Activated CD8-positive, alpha-beta T cell treated with anti-CD3 and anti-CD28 coated beads for 36 hours (primary cell): ENCODE measurements at places on chromosomes 11 and 22.

- DNase-seq, result no peak
These were observed 63.5 kb downstream of the BRD1 start for GRCh38 chr22:49764127-49764581.

DNA sequence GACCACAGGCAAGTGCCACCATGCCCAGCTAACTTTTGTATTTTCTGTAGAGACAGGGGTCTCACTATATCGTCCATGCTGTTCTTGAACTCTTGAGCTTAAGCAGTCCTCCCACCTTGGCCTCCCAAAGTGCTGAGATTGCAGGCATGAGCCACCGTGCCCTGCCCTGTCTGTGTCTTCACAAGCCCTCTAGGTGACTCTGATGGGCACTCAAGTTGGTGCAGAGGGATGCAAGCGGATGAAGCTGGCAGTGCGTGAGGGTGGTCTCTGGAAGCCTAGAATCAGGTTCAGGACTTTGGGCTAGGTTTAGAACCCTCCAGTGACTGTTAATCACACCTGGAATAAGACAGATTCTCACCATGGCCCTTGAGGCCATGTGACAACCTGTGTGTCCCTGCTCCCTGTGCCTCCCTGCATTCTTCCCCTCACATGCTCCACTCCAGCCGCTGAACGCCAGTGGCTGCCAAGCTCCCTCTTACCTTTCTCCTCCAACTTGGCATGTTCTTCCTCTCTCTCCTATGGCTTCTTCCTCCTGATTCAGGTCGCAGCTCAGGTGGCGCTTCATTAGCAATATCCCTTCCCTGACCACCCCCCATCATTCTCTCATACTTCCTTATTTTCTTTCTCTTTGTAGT, 242.3 kb upstream of the TBCEL start:
- no peak for DNase-seq

GRCh38 chr11:122367809-122368231, 251.8 kb upstream of the BLID start:
- DNase-seq, result no peak

GRCh38 chr11:106231591-106231990, 154.1 kb downstream of the AASDHPPT start:
- no peak for DNase-seq

- DNase-seq, result no peak
These were observed 1421.2 kb upstream of the TENM4 start for GRCh38 chr11:80862011-80862410.

DNA sequence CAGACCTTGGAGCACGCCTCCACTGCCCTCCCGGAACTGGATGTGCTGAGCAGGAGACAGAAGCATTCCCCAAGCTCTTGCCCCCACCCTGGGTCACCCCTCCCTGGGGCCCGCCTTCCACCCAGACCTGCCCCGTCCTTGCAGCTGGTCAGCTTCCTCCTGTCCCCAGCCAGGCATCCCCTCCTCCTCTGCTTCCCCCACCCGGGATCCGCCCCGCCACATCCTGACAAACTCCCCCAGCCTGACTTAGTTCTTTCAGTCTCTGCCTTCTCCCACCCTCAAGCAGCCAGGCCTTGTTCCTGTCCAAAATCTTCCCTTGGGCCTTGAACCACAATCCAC, 1.1 kb upstream of the PLXNB2 start:
- DNase-seq, result no peak

GRCh38 chr22:45065726-45066125, 55.9 kb upstream of the PHF21B start:
- DNase-seq, result no peak

- DNase-seq, result no peak
These were observed 26.3 kb downstream of the APOL1 start for GRCh38 chr22:36279219-36279666.

DNA sequence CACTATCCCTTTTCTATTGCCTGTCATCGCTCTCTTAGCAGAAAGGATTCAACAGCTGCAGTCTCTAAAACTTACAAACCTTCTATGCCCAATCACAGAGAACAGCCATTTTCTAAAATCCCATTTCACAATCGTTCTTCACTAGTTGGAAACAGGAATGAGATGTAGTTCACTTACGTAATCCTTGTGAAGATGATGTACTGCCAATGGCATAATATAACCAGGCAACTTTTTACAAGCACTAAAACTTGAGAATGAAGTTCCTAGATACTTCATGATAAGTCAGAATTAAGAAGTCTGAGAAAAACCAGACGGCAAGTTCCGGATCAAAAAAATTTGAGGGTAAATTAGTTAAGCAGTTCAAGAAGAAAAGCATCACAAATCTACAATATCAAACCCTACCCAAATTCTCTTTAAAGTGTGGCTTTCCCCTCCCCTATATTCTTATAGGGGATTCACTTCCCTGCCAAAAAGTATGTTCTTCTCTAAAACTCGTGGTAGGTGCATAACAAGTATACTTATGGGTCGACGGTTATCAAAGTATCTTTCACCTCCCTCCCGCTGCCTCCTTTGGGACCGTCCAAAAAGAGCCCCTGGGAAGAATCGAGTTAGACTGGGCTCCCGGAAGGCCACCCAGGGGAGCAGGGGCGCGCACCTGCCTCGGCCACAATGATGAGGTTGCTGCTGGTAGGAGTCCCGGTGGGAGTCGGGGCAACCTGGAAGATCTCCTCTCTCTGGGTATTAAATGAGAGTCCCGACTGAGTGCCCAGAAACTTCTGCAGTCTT, 666 bp downstream of the MSANTD4 start:
- no peak for DNase-seq

GRCh38 chr11:70526116-70527045, 128.1 kb downstream of the CTTN start:
- DNase-seq, result no peak

GRCh38 chr11:409600-410483, 5.0 kb downstream of the SIGIRR start:
- DNase-seq, result no peak

GRCh38 chr22:30247974-30248373, 1.4 kb upstream of the LIF start:
- DNase-seq, result no peak

DNA sequence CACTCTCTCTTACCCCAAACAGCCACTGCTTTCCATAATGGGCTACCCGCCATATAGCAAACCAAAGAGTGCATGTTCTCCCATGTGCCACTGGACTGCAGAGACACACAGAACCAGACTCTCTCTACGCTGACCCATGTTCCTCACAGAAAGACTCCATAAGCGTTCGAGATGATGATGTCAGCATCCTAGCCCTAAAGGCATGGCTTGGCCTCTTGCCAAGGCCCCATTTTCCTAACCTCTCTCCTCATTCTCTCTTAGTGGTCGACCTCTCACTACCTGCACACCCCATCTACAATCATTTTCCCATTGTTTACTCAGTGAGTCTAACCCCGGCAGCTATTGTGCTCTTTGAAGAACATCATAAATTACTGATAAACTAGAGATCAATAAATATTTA, 4.9 kb downstream of the NDUFC2 start:
- DNase-seq, result no peak

DNA sequence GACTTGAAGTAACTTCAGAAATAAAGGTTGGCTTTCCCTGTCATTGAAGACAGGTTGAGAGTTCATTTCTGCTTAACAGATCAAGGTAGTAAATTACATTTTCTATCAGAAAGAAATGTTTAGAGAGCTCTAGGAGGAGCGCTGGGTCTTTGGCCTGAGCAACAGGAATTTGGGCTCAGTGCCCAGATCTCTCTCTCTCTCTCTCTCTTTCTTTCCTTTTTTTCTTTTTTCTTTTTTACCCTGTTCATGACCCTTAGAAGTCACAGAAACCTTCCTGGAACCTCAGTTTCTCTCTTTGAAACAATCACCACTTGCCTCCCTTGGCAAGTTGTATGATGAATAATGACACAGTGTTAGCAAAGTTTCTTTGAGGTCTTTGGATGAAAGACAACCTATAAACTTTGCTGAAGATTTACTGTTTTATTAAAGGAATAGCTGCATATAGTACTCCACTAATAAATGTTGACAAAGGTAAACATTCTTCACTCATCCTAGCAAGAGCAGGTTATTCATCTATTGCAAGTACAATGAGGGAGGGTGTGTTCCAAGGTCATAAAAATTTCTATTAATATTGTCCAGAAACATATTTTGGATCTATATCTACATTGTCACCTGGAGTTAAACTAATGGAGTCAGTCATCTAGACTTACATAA, 35.5 kb upstream of the RASSF10 start:
- DNase-seq, result no peak

DNA sequence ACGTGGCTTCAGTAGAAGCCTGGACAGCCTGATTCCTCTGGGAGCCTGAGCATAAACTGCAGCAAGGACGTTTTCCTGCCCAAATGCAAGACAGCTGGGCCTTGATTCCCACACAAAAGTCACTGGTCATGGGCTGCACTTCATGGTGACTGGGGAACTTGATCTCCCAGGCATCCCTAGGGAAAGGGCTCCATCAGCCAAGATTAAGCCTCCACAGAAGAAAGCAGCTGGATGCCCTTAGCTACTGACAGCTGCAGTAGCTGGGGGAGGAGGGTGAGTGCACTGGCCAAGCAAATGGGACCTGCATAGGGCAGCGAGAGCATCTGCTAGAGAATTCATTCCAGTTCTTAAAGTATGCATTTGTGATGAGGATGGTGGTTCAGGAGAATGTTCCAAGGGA, 267.4 kb upstream of the ISX start:
- no peak for DNase-seq

DNA sequence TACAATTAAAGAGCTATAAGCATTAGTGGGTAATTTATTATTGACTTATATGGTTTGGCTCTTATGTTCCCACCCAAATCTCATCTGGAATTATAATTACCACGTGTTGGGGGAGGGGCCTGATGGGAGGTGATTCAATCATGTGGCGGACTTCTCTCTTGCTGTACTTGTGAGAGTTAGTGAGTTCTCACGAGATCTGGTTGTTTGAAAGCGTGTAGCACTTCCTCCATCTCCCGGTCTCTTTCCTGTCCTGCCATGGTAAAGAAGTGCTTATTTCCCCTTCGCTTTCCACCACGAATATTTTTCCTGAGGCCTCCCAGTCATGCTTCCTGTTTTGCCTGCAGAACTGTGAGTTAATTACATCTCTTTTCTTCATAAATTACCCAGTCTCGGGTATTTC, 28.1 kb upstream of the CHORDC1 start:
- DNase-seq, result peak; percentile 28

DNA sequence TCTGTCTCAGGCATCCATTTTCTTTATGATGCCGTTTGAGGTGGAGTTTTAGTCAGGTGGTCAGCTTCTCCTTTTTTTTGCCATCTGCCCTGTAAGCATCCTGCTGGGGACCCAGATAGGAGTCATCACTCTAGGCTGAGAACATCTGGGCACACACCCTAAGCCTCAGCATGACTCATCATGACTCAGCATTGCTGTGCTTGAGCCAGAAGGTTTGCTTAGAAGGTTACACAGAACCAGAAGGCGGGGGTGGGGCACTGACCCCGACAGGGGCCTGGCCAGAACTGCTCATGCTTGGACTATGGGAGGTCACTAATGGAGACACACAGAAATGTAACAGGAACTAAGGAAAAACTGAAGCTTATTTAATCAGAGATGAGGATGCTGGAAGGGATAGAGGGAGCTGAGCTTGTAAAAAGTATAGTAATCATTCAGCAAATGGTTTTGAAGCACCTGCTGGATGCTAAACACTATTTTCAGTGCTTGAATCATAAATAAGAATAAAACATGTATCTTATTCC, 10.9 kb upstream of the HBE1 start:
- peak; percentile 37 for DNase-seq

- no peak for DNase-seq
These were observed 53.3 kb upstream of the SYN3 start for GRCh38 chr22:33111491-33111890.

GRCh38 chr11:86374586-86374985, at the start of gene CCDC81:
CCDC81 (plus strand) TSS chr11:86374887; CDS start chr11:86375164, 277 bp downstream.
- DNase-seq, result no peak

GRCh38 chr11:67456068-67456705, 1.0 kb downstream of the CABP4 start:
- DNase-seq, result no peak

- DNase-seq, result peak; percentile 65
These were observed 14.2 kb upstream of the APOA1 start for GRCh38 chr11:116851626-116852025.

DNA sequence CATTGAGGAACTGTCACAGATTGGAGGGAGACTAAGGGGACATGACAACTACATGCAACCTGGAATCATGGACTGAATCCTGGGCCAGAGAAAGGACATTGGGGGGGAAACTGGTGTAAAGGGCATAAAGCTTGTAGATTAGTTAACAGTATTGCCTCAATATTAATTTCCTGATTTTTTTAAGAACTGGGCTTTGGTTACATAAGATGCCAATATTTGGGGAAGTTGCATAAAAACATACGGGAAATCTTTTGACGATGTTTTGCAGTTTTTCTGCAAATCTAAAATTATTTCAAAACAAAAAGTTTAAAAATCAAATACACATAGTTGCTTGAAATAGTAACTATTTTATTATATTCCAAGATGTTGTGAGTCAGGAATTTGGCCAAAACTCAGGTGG, 2.9 kb upstream of the FOLR3 start:
- DNase-seq, result no peak

DNA sequence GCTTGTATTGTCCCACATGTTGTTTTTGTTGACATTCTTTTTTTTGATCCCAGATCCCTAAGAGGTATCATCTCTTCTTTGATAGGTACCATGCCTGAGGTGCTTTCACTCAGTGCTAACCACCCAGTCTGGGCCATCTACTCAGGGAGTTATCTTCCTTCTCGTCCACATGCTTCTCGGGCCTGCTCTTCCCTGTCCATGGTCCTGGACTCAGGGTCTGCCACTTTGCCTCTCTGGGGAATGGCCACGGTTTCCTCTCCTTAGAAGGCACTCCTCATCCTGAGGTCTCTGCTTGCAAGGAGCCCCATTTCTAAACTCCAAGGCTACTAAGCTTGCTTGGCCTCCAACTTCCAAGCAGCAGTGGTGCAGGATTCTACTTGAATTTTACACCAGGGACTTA, 227.0 kb upstream of the NCAM1 start:
- DNase-seq, result peak; percentile 3

GRCh38 chr11:31740131-31740530, 71.0 kb downstream of the PAX6 start:
- DNase-seq, result no peak

GRCh38 chr11:5550440-5551095, 2.2 kb upstream of the OR52H1 start:
- no peak for DNase-seq

- DNase-seq, result peak; percentile 90
These were observed 33.8 kb upstream of the PPARA start for GRCh38 chr22:46116491-46116958.

DNA sequence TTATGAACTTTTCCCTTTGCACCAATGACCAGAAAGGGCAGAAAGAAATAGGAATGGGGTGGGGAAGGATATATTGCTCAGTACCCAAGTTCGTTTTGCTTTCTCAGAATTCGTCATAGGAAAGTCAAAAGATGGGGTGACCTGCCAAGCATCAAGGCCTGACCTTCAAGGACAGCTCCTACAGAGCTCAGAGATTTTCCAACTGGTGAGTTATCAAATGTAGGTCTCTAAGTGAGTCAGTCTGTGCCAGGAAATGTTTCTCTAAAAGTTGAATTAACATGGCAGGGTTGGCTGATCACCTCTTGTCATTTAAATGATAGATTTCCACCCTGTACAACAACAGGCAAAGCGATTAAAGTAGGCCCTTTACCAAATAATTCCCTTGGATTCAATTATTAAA, 307.2 kb downstream of the CADM1 start:
- DNase-seq, result no peak

- DNase-seq, result no peak
These were observed 726.6 kb upstream of the ARHGAP42 start for GRCh38 chr11:99960536-99960935.

- peak; percentile 31 for DNase-seq
These were observed 383 bp upstream of the TMEM223 start for GRCh38 chr11:62792202-62792575.

- no peak for DNase-seq
These were observed 2.4 kb downstream of the RNF121 start for GRCh38 chr11:71931245-71931602.

GRCh38 chr11:128503245-128503991, 83.9 kb downstream of the ETS1 start:
- DNase-seq, result peak; percentile 66
